ENCODE measurements at places on chromosomes 7 and 10.
A peak's percentile ranks its signal among the peaks of the same experiment; 100 is the strongest.

GRCh38 chr10:121633056-121633455 lies 34.8 kb upstream of the FGFR2 start:
- DNase-seq: no peak

- no peak for DNase-seq
Observed at GRCh38 chr10:128322950-128323349, 196.7 kb upstream of the MKI67 start.

DNA sequence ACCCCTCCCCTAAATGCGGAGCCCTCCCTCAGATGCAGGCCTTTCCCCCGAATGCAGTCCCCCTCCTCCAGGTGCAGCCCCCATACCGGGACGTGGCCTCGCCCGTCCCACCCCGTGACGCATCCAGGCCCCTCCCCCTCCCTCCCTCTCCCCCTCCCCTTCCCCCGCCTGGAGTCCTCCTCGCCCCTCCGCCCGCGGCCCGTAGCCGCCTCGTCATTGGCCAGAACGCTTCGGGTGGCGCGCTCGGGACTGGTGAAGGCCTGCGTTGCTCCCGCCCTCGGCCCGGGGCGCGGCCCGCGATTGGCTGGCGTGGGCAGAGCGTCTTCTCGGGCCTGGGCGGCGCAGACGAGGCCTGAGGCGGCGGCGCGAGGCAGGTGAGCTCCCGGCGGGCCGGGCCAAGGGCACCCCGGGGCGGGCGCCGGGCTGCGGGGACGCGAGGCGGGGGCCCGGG lies 16.0 kb upstream of the SUN1 start:
- DNase-seq: peak; percentile 88

DNA sequence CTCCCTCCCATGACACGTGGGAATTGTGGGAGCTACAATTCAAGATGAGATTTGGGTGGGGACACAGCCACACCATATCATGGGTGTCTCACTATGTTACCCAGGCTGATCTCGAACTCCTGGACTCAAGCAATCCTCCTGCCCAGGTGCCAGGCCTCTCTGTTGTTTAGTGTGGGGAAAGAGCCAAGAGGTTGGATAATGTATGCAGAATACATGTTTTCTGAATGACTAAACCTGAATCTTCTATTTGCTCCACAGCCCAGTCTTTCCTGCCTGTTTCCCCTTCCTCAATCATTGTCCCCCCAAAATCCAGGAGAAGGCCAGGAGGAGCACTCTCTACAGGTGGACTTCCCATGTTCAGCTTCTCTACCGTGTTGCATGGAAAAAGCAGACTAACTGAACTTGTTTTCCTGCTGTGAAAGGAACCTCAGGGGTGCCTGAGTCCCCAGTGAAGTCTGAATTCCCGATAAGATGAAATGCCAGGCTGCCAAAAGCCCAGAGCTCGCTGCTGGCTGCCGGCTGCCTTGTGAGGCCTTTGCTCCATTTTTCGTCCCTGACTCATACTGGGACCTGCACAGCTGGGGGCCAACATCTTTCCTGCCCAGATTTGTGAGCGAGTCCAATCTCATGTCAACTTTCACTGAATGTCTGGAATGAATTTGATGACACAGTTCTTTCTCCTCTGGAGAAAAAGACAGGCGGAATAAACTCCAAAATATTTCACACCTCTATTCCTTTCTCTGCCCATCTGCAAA lies 588.0 kb downstream of the CALN1 start:
- no peak for DNase-seq

DNA sequence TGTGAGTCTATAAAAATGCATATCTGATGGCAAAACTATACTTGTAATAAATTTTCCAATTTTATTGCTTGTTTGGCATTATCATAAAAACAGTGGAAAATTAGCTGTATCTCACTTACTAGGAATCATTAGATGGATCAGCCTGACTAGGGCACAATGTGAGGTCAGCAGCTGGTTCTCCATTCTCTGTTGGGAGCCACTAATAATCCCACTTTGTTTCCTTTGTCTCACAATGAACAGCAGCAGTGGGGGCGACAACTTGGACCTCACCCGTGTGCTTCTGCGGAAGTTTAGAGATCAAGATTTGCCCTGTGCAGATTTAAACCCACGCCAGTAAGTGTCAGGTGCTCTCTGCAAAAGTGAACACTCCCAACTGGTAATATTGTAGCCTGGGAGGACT lies 295.5 kb downstream of the ABCA13 start:
- no peak for DNase-seq

- DNase-seq: no peak
Observed at GRCh38 chr10:7756360-7756992, 31.3 kb downstream of the KIN start.

DNA sequence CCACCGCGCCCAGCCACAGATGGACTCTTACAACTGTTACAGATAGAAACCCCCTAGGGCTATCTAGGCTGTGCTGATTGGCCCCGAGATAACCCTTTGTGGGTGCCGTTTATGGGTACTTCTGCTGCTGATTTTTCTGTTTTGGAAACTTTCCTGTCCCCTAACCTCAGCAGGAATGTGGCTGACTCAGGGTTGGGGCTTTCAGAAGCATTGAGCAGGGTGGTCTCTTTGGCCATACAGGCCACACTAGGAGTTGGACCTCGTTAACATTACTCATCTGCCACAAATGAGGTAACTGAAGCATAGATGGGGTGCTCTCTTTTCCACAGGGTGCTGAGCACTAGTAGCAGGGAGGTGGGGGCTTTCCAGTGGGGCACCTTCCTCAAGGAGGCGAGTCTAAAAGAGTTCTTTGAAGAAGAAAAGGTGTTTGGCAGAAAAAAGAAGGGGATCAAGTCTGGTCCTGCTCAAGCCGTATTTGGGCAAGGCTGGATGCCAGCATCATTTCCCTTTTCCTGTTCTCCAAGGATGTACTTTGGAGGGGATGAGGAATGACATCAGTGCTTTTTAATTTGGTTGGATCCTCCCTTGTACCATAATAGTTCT lies 6.4 kb downstream of the ZSCAN25 start:
- DNase-seq: no peak

- DNase-seq: no peak
Observed at GRCh38 chr7:47685712-47686376, 103.9 kb upstream of the TNS3 start.

DNA sequence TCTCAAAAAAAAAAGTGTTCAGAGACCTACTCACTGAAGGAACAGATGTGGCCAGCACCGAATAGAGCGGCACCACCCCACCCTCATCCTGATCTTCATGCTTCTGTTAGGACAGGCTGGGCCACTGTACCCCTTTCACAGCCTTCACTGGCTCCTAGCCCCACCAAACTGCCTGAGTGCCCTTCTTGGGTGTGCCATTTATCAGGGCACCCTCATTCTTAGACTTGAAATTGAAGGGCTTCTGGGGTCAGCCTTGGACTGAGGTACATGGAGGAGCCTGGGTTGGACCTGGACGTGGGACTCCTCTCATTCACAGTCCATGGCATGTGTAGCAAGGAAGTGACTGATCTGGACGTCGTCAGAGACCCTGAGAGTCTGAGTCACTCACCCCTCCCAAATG lies 190.3 kb downstream of the COBL start:
- DNase-seq: no peak

- no peak for DNase-seq
Observed at GRCh38 chr7:115593111-115593510, 437.5 kb downstream of the TFEC start.

DNA sequence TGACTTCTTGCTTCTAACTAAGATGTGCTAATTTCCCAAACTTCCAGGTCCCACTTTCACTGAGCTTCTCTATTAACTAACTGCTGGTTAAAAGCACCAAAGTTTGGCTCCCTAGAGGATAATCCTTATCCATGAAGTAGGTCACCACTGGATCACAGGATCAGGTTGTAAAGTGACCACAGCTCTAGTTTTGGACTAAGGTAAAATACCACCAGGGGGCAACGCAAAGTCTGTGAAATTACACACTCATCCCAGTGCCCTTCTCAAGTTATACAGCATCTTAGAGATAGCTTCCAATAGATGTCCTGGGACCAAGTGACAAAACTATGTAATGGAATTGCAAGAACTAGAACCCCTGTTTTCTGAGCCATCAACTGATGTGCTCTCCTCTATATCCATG lies 116.4 kb upstream of the ASAH2 start:
- no peak for DNase-seq

GRCh38 chr10:4806534-4806933 lies 19.5 kb upstream of the AKR1E2 start:
- DNase-seq: no peak

DNA sequence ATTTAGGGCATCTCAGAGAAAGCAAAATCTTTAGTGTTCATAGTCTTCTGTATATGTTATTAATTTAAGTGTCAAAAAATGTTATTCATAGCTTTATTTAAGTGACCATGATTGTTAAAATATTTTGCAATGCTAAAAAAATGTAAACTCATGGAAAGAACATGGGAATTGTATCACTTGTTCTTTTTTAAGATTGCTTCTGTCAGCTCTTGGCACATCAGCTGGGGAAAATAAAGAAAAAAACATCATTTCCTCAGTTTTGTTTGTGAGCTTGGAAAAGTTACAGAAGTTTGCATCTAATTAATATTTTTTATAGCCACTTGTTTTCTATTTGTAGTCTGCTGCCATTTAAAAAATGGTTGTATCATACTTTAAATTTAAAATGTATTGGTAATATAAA lies 285.9 kb upstream of the CSTF2T start:
- DNase-seq: no peak

DNA sequence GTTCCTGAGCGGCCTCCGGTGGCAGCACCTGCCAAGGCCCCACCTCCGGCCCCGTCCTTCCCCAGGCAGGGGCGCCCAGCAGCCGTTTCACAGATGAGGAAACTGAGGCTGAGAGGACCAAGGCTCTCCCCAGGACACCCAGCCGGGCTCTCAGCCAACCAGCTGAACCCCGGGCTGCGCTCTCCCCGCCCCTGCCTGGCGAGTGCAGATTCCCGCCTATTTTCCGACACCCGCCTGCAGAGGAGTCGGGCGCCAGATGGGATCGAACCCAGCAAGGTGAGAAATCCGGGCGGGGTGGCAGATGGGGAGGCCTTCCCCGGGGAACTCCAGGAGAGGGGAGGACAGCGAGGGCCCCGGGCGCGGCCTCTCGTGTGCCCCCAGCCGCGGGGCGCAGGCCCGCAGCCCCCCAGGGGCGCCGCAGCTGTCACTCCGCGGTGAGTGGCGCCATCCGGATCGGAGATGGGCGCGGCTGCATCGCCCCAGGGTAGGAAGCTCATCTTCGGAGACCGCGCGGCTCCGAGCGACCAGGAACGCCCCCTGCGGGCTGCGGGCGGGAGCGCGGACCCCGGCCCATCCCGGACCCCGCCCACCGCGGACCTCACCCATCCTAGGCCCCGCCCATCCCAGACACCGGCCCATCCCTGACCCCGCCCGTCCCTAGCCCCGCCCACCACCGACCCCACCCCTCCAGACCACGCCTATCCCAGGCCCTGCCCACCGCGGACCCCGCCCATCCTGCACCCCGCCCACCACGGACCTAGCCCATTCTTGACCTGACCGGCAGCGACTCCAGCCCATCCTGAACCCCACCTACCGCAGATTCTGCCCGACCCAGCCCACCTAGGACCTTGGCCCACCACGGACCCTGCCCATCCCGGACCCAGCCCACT lies 90.3 kb downstream of the MICALL2 start:
- DNase-seq: no peak

- DNase-seq: no peak
Observed at GRCh38 chr10:97584798-97585438, 729 bp downstream of the HOGA1 start.

GRCh38 chr10:35195361-35196306 lies 69.0 kb downstream of the CREM start:
- peak; percentile 45 for DNase-seq

- no peak for DNase-seq
Observed at GRCh38 chr7:28986765-28987110, 28.6 kb upstream of the TRIL start.

DNA sequence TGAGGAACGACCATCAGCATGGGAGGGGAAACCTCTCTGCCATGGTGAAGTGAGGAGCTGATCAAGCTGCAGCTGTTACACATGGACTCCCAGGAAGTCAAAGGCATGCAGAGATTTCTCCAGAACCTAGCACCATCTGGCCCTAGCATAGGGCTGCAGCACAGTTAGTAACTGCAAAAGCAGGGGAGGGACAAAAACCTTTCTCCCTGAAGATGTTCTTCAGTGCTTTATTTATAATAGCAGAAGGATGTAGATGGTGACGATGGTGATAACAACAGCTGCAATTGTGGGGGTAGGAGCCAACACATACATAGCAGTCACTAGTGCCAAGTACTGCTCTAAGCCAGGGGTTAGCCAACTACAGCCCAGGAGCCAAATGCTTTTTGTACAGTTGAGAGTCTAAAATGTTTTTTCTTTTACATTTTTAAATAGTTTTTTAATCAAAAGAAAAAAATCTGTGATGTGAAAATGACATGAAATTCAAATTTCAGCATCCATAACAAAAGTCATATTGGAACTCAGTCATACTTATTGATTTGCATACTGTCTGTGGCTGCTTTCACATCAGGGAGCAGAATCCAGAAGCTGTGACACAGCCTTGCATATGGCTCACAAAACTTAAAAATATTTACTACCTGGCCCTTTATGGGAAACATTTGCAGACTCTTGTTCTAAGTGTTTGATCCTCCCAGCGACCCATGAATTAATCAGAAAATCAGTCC lies 299.5 kb downstream of the ELMO1 start:
- DNase-seq: no peak

DNA sequence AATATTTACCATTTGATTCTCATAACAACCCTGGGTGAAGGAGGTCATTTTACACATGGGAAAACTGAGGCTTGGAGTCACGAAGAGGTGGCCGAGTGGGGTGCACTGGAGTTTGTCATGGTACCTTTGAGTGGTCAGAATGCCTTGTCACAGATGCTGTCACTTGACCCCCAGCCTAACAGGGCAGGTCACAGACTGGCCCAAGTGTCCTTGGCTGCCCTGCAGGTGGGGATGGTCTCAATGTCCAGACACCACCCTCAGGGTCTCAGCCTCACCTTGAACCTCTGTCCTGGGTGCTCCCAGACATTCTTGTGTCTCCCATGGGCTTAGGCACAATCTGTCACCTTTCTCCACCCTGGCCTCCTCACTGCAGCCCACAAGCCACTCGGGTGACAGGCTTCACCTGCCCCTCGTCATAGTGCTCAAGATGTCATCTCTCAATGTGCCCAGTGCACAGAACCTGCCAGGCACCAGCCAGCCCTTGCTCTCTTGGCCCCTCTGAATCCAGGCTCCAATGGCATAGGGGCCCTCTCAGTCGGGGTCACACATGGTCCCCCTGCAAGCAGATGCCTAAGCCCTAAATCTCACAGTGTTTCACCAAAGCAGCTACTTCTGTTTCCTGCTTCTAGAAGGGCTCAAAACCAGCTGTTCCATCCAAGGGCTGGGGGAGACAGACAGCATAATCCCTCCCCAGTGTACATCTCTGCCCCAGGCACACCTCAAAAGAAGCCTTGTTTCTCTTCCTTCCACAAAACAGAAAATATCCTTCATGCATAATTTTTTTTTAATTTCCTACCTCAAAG lies 76.8 kb upstream of the NANOS1 start:
- DNase-seq: no peak

DNA sequence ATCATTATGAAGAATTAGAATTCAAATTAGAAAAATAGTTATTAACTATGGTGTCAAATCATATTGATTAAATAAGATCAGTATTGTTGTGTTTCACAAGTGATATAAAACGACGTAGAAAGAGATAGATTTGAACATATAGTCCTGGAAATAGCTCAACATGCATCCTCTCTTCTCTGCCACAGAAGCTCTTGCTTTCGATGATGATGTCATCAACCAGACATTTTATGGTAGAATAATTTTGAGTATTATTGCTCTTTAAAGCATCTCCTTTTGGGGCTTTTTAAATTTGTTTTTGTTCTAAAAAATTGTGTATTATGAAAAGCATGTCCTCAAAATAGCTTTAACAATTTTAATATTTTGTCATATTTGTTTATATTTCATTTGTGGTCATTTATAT lies 95.0 kb downstream of the DGKB start:
- DNase-seq: no peak

- no peak for DNase-seq
Observed at GRCh38 chr7:79806161-79806734, 328.4 kb upstream of the GNAI1 start.
